ENCODE measurements at places on chromosomes 1 and 21. TPM values are rescaled to one million over a fixed set of nuclear protein-coding genes. Genes with fewer than 3 reads are reported as not detected.
A peak's percentile ranks its signal among the peaks of the same experiment; 100 is the strongest.

The IGSF21 gene
- total RNA-seq, result not detected

The DRAXIN gene
- not detected for total RNA-seq

- H3K4me1 ChIP-seq, result peaks cover 22% of the 10 kb centered on the region
- no peak overlapping the region for H3K27ac ChIP-seq
- no peaks in the 10 kb centered on the region for H3K36me3 ChIP-seq
- peak; percentile 43 for DNase-seq
- no peaks in the 10 kb centered on the region for H3K27me3 ChIP-seq
Measured at GRCh38 chr21:29360799-29361765, 62.4 kb downstream of the BACH1 start.

The GJA9 gene
- not detected for total RNA-seq

The GJA8 gene
- not detected for total RNA-seq

DNA sequence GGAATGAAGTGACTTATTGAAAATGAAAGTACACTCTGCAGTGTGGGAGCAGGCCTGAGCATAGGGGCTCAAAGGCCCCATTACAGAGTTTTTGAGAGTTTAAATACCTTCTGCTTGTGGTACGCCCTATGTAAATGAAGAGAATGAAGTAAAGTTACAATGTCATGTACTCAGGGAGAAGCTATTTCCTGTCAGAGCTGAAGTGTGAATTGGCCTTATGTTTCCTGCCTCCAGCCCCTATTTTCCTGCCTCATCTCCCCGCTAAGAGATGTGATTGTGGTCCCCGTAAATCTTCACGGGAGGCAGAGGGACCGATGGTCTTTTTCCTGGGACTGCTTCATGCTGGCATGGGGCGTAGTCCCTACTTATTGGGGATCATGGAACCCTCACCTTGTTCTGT is 2.5 kb upstream of the ZNF683 start:
- no peak for DNase-seq
- peaks cover 18% of the 10 kb centered on the region for H3K4me1 ChIP-seq
- no peak overlapping the region for H3K27ac ChIP-seq
- H3K36me3 ChIP-seq, result no peaks in the 10 kb centered on the region

GRCh38 chr1:64308866-64309265 is 105.4 kb downstream of the UBE2U start:
- H3K27ac ChIP-seq, result no peak overlapping the region
- no peaks in the 10 kb centered on the region for H3K27me3 ChIP-seq
- no peaks in the 10 kb centered on the region for H3K36me3 ChIP-seq
- DNase-seq, result no peak

DNA sequence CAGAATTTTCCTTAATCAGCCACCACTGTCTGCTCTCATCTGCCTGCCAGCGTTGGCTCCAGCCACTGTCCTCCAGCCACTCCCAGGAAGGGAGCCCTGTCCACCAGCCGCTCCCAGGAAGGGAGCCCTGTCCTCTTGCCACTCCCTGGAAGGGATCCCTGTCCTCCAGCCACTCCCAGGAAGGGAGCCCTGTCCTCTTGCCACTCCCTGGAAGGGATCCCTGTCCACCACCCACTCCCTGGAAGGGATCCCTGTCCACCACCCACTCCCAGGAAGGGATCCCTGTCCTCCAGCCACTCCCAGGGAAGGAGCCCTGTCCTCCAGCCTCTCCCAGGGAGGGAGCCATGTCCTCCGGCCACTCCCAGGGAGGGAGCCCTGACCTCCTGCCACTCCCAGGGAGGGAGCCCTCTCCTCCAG is 726.5 kb downstream of the PTPRU start:
- H3K4me1 ChIP-seq, result peaks cover 4% of the 10 kb centered on the region
- DNase-seq, result peak; percentile 45
- H3K4me3 ChIP-seq, result no peak overlapping the region
- H3K27ac ChIP-seq, result no peak overlapping the region
- no peaks in the 10 kb centered on the region for H3K36me3 ChIP-seq
